ENCODE measurements at places on chromosomes 4 and X. TPM values are rescaled to one million over a fixed set of nuclear protein-coding genes. Genes with fewer than 3 reads are reported as not detected.

BEND4 gene
- total RNA-seq, result 0.22 TPM

HTN1 gene
- total RNA-seq, result not detected

VCX2 gene
- total RNA-seq, result not detected

ASB9 gene
- total RNA-seq, result 3.4 TPM

PDCL2 gene
- not detected for total RNA-seq

FGFBP2 gene
- 1.8 TPM for total RNA-seq

SMIM10L2A gene
- 4.3 TPM for total RNA-seq

FRMD7 gene
- total RNA-seq, result not detected

- no peaks in the 10 kb centered on the region for H3K36me3 ChIP-seq
- H3K4me1 ChIP-seq, result peaks cover 18% of the 10 kb centered on the region
- H3K27me3 ChIP-seq, result no peaks in the 10 kb centered on the region
These were observed 4.1 kb upstream of the CPLX1 start for GRCh38 chr4:829761-830600.

DNA sequence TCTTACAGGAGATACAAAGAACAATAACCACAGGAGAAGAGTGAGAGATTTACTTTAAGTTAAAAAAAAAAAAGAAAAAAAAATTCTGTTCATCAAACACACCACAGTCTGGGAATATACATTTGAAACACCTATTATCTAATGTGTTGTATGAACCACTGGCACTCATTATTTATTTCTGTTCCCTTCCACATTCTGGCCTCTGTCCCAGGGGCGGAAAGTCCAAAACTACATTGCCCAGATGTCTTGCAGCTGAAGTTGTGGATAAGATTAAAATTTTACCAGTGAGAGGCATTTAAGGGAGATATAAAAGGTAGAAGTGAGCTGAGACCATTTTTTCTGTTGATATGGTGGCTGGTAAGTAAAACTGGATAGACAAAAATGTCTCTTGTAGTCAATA, 56.2 kb downstream of the SCLT1 start:
- no peak overlapping the region for H3K27ac ChIP-seq
- no peak overlapping the region for H3K4me3 ChIP-seq
- no peak for DNase-seq

DNA sequence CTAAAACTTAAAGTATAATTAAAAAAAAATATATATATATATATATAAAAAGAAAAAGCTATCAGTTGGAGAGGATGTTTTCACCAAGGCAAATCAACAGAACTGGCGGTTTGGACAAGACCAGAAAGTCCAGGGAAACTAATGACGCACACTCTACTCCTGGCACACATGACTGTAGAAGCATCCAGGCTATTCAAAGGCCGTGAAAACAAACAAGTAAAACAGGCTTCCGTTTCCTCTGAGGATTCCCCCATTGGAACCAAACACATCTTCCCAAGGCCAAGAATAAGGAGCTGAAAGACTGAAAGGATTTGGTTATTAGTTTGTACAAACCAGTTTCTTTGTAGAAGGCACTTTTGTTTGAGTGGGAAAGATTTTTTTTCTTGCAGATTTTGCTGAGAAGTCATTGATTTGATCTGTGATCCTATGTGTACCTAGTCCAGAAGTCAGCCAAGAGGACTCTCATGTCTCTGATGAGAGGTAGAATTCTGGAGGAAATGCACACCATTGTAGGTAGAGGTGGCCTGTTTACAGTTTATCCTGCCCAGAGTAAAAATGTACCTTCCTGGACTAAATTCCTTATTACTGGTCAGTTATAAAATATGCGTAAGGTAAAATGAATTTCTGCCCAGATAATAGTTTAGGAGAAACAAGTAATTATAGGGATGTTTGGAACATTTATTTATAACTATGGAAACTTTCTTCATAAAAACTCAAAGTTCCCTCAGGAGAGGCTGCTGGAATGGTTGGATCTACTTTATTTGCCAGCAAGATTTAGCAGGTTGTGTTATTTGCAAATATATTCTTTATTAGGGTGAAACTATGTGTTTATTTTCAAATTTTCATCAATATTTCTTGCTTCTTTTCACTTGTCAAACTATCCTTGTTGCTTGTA, 66.5 kb downstream of the DMP1 start:
- no peak for DNase-seq
- H3K4me3 ChIP-seq, result no peak overlapping the region
- H3K27me3 ChIP-seq, result no peaks in the 10 kb centered on the region
- H3K27ac ChIP-seq, result no peak overlapping the region

DNA sequence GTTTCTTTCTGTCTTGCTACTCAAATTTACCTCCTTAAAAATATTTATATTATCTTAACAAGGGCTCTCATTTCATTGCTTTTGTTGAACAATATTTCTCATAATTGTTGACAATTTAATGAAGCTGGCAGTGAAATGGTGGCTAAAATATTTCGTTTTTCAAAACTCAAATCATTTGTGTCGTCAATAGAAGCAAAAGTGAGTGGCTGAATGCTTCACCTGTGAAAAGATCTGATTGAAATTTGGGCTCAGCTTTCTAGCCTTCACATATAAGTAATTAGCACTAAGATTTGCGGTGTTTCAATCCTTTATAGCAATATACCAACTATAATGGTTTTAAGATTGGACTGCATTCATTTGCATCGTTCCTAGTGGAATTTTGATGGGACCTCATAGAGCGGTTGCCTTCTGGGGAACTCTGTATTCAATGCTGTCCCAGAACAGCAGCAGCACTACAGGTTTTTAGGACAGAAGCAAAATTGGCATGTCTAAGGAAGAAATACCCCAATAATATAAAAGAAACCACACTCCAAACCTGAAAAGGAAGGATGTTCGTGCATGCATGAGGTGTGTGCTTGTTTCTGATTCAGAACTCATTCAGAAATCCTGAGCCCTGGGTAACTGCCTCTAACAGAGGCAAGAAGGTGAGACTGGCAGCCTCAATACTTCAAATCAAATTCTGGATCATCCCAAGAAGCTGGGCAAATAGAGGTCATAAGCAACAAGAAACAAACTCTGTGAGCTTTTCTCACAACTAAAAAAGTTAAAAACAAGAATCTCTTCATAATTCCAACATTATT, 2.5 kb downstream of the CXCL1 start:
- no peak overlapping the region for H3K4me3 ChIP-seq
- H3K36me3 ChIP-seq, result no peaks in the 10 kb centered on the region
- peaks cover 24% of the 10 kb centered on the region for H3K4me1 ChIP-seq
- no peaks in the 10 kb centered on the region for H3K27me3 ChIP-seq
- DNase-seq, result no peak
- peak overlapping the region; percentile 76 for H3K27ac ChIP-seq

- DNase-seq, result peak; percentile 27
- H3K4me1 ChIP-seq, result peaks cover 28% of the 10 kb centered on the region
- peak overlapping the region; percentile 83 for H3K4me3 ChIP-seq
- peaks cover 34% of the 10 kb centered on the region for H3K36me3 ChIP-seq
These were observed 2.0 kb upstream of the THAP9 start for GRCh38 chr4:82898322-82899243.

GRCh38 chrX:68830419-68831404, 1.9 kb downstream of the EFNB1 start:
- H3K27ac ChIP-seq, result peak overlapping the region; percentile 90
- peak overlapping the region; percentile 64 for H3K4me3 ChIP-seq
- peak; percentile 19 for DNase-seq
- H3K4me1 ChIP-seq, result no peaks in the 10 kb centered on the region
- no peaks in the 10 kb centered on the region for H3K27me3 ChIP-seq
- no peaks in the 10 kb centered on the region for H3K36me3 ChIP-seq

DNA sequence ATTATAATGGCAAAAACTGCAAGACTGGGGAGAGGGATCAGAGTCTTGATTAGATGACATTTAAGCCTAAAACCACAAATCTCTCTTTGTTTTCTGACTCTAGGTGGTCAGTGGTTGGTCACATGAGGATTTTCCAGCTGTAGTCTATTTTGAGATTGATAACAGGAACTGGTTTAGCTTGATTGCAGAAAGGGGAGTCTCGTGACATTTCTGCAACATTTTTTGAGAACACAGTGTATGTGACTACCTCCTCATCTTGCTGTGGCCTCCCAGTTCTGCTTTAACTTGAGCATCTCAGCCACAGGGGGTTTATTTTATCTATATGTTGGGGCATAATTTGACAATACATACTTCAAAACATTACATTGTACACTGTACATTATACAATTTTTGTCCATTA, 726.4 kb upstream of the MAGEB2 start:
- H3K27ac ChIP-seq, result no peak overlapping the region
- no peak for DNase-seq
- H3K36me3 ChIP-seq, result no peaks in the 10 kb centered on the region
- no peaks in the 10 kb centered on the region for H3K27me3 ChIP-seq
- H3K4me1 ChIP-seq, result no peaks in the 10 kb centered on the region

GRCh38 chr4:126630230-126630629, 1002.5 kb upstream of the INTU start:
- no peaks in the 10 kb centered on the region for H3K36me3 ChIP-seq
- no peaks in the 10 kb centered on the region for H3K27me3 ChIP-seq
- H3K4me3 ChIP-seq, result no peak overlapping the region
- no peak for DNase-seq
- no peak overlapping the region for H3K27ac ChIP-seq

GRCh38 chrX:65697915-65698796, 30.7 kb downstream of the MSN start:
- H3K4me1 ChIP-seq, result peaks cover 68% of the 10 kb centered on the region
- H3K36me3 ChIP-seq, result no peaks in the 10 kb centered on the region
- H3K27me3 ChIP-seq, result no peaks in the 10 kb centered on the region
- H3K4me3 ChIP-seq, result no peak overlapping the region
- DNase-seq, result peak; percentile 88

- no peak overlapping the region for H3K4me3 ChIP-seq
- H3K4me1 ChIP-seq, result peaks cover 3% of the 10 kb centered on the region
- H3K36me3 ChIP-seq, result no peaks in the 10 kb centered on the region
- no peaks in the 10 kb centered on the region for H3K27me3 ChIP-seq
These were observed 21.1 kb upstream of the GPR34 start for GRCh38 chrX:41667631-41668030.

- H3K4me3 ChIP-seq, result no peak overlapping the region
- H3K27me3 ChIP-seq, result no peaks in the 10 kb centered on the region
- H3K36me3 ChIP-seq, result no peaks in the 10 kb centered on the region
- no peaks in the 10 kb centered on the region for H3K4me1 ChIP-seq
These were observed 60.0 kb downstream of the HTRA3 start for GRCh38 chr4:8329560-8329858.

- no peak overlapping the region for H3K27ac ChIP-seq
- H3K4me3 ChIP-seq, result no peak overlapping the region
- H3K4me1 ChIP-seq, result no peaks in the 10 kb centered on the region
- no peaks in the 10 kb centered on the region for H3K36me3 ChIP-seq
- DNase-seq, result no peak
- H3K27me3 ChIP-seq, result no peaks in the 10 kb centered on the region
These were observed 35.8 kb downstream of the AMELX start for GRCh38 chrX:11329021-11329420.

GRCh38 chr4:48557478-48557877, 67.4 kb downstream of the ZAR1 start:
- H3K27ac ChIP-seq, result no peak overlapping the region
- no peak for DNase-seq
- H3K4me3 ChIP-seq, result no peak overlapping the region
- H3K27me3 ChIP-seq, result no peaks in the 10 kb centered on the region
- H3K36me3 ChIP-seq, result peaks cover 56% of the 10 kb centered on the region

DNA sequence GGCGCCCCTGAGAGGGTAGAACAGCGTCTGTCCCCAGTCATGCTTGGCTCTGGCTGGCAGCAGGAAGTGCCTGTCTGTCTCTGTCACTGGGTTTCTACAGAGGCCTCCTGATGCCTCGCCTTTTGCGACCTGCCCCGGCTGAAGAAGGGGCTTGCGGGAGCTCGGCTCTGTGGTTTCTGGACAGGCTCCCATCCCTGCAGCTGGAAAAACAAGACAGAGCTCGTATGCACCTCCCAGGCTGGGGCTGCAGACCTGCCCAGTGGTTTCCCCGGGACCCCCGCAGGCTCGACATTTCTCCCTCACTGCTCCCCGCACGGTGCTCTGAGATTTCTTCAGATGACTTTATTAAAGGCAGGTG, 57.0 kb upstream of the SORCS2 start:
- no peaks in the 10 kb centered on the region for H3K36me3 ChIP-seq
- H3K27me3 ChIP-seq, result no peaks in the 10 kb centered on the region
- no peaks in the 10 kb centered on the region for H3K4me1 ChIP-seq
- H3K27ac ChIP-seq, result no peak overlapping the region
- DNase-seq, result no peak
- no peak overlapping the region for H3K4me3 ChIP-seq
